ENCODE measurements at places on chromosomes 1 and 21.
A peak's percentile ranks its signal among the peaks of the same experiment; 100 is the strongest.

- DNase-seq = no peak
Observed at GRCh38 chr1:226372885-226373284, 35.0 kb downstream of the PARP1 start.

DNA sequence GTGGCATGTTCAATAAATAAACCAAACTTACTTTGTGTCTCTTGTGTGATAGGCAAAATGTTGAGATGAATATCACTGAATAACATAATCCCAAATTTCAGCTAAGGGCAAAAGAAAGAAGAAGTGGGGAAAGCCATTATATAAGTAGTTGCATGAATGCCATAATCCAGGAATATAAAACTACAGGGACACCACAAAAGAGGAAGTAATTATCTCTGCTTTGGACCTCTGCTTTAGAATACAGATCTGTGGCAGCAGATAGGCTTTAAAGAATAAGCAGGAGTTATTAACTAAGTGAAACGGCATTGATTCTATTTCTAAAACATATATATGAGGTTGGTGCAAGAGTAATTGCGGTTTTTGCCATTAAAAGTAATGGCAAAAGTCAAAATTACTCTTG is 288.5 kb upstream of the SNX7 start:
- DNase-seq = no peak

- DNase-seq = no peak
Observed at GRCh38 chr1:63366908-63367214, 566 bp upstream of the ALG6 start.

DNA sequence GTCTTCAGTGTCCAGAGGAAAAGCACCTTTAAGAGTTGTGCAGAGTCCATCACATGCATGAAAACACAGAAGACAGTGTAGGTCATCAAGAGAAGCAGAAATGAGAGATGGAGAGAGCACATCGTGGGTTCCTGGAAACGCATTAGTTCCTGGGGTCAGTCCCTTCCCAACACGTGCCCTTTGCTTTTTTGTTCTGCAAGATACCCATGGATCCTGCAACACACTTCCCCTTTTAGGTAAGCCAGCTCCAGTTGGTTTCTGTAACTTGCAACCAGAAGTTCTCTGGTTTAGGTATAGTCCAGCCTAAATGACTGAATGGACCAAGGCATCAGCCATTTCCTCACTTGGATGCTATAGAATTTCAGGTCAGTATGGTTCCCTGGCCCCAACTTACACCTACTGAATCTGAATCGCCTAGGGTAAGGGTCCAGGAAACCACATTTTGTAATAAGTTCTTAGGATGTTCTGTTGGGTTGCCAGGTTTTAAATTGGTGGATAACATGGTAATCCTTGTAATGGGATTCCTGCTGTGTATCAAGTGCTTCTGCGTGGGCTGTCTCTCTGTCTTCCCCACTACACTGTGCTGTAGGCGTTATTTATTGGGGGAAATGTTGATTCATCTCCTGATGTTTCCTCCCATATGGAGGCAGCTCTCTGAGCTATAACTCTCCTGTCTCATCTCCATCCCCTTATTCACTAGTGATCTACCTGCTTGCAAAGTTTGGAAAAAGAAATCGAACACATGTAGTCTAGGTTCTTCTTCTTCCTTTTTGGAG is 230.6 kb downstream of the TNR start:
- no peak for DNase-seq

GRCh38 chr1:180243517-180244221 is 13.6 kb downstream of the LHX4 start:
- DNase-seq = no peak

GRCh38 chr1:11634365-11635192 is 19.6 kb downstream of the FBXO2 start:
- DNase-seq = no peak

DNA sequence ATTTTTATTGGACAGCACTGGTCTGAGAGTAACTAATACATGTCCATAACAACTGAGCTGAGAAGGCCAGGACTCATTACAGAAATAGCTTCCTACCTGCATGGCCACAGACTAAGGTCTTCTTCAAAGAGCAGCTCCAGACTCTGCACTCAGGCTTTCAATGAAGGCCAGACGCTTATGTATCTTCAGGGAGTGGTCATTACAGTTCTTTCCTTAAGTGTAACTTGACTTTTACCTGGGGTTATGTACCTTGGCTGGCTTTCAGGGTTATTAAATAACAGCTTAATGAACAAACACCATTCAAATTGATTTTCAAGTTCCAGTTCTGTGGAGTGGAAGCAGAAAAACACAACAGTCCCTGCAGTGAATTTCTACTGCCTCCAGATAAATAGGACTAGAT is 23.8 kb upstream of the SLC22A15 start:
- DNase-seq = no peak

- DNase-seq = no peak
Observed at GRCh38 chr1:199002661-199003060, 363.8 kb downstream of the PTPRC start.

DNA sequence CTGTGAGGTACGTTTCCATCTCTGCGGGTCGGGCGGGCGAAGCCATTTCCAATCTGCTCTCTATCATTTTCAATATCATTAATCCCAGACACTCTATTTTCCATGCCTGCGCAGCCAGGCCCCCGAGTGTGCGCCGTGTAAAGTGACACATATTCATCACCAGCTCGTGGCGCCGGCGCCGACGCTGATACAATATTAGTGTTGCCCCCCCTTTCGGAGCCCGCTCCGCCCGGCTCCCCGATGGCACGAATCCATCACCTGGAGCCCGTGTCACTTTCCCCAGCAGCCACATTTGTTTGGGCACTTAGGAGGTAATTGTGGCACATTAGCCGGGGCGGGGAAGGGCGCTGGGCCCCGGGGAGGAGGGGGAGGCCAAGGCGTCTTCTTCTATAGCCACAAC is 33.7 kb upstream of the DMBX1 start:
- DNase-seq = no peak

GRCh38 chr1:41259221-41259620 is 17.1 kb upstream of the SCMH1 start:
- DNase-seq = no peak

- no peak for DNase-seq
Observed at GRCh38 chr1:201250326-201251011, 32.8 kb upstream of the PKP1 start.

DNA sequence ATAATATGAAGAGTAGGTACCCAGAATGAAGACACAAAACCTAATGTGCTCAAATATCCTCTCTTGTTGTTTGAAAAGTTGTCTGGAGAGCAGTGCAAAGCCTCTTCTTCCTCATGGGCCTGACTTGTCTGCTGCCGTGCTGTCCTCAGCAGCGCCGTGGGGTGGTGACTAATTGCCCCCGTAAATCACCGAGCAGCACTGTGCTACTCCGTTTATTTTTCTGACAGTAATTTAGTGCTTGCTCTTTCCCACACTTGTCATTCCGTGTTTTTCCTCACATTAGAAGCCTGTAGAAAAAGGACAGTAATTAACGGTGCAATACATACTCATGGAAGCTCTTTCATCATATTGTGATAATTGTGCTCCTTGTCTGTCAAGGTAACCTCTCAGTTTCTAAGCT is 114.8 kb upstream of the BARHL2 start:
- DNase-seq = no peak

GRCh38 chr1:69171248-69171647 is 396.5 kb upstream of the LRRC7 start:
- DNase-seq = no peak

GRCh38 chr1:193260056-193260745 is 73.8 kb upstream of the B3GALT2 start:
- DNase-seq = no peak

GRCh38 chr1:221781102-221781755 is 39.3 kb upstream of the DUSP10 start:
- DNase-seq = no peak

- no peak for DNase-seq
Observed at GRCh38 chr1:150282558-150282958, 204 bp downstream of the CIART start.

DNA sequence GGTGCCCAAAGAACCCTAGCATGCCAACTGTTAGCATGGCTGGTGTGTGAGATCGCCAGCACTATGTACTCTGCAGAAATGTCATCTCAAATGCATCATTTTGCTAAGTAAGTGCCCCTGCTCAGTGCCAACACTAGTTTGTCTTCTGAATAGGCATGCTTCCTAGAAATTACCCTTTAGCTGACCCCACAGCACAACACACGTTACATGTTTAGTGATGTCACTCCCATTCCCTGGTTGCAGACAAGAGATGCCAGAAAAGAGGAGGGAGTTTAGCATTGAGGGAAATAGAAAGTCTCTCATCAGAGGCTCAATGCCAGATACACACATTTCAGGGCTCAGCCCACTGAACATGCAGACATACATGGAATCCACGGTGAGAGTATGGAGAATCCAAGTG is 9.3 kb upstream of the ST6GALNAC3 start:
- DNase-seq = no peak

- no peak for DNase-seq
Observed at GRCh38 chr1:11227106-11228077, 35.0 kb downstream of the MTOR start.

DNA sequence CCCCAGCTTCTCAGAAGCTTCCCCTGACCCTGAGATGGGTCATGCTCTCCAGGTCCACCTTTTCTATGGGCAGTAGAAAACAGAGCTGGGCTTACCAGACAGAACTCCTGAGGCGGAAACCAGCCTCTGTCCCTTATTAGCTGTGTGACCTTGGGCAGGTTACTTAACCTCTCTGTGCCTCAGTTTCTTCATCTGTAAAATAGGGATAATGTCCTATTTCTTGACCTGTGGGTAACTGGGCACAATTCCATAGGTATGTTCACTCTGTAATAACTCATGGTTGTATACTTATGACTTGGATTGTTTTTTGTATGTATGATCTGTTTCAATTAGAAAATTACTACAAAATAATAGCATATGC is 57.1 kb upstream of the EDN2 start:
- DNase-seq = no peak

DNA sequence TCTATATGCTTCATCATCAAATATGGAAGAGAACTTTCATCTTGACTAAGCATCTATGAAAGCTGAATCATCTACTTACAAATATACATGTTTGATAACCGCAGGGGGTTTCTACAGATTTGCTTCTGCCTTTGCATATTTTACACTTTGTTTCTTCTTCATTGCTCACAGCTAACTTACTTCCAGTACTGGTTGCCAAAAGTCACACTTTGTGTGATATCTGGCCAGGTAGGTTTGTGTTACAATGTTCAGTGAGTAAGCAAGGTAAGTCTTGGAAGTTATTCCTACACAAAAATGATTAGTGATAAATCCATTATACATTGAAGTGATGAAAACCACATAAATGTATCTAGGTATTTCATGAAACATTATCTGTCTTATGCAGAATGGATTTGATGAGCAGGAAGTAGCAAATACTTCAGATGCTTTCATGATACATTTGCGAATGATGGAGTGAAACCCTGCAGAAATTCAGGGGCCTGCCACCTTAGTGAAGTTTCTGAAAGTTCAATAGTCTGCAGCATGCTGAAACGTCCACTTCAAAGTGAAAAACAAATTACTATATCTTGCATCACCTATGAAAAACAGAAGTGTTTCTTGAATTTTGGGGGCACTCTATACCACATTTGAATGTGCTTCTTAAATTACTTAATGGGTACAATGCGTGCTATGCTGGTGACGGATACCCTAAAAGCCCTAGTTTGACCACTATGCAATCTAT is 187.3 kb downstream of the ATP6V1G3 start:
- no peak for DNase-seq

DNA sequence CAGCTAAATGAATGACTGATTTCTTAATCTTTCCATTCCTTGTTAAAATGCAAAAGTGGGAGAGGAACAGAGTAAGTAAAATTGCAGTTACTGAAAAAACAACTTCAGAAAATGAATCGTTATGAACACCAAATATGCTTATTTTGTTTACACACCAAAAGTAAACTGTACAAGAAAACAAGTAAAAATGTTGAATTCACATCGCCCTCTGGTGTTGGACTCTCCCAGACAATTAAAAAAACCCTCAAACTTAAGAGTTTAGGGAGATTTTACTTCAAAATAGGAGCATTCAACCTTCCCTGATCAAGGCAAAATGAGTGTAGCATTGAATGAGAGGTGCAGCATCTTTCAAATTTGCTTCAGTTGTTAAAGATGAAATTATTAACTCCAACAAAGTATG is 19.4 kb upstream of the ESRRG start:
- DNase-seq = peak; percentile 19
